Colonic mucosa (tissue), 4 donors: ENCODE measurements at places on chromosomes 6 and 20. TPM values are rescaled to one million over a fixed set of nuclear protein-coding genes. Genes with fewer than 3 reads are reported as not detected.

MYLK2 gene
- total RNA-seq = 0.20 TPM

DNA sequence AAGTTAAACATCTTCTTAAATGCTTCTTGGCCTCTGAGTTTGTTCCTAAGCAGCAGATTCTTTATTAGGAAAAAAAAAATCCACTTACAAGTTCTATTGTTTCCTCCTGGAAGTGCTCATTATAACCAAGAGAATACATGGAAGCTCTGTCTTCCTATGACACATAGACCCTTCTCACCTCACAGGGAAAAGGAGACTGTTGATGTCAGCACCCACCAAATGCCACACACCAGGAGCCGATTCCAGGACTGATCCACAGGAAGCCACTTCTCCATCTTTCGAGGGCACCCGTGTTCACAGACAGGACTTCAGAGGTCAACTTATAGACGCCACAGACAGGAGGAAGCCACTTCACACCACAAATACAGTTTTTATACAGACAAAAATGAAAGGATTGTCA, 13.4 kb upstream of the BNIP5 start:
- H3K27me3 ChIP-seq = no peaks in the 10 kb centered on the region
- H3K4me1 ChIP-seq = no peaks in the 10 kb centered on the region
- H3K27ac ChIP-seq = no peak overlapping the region
- H3K4me3 ChIP-seq = no peak overlapping the region

- no peak overlapping the region for H3K27ac ChIP-seq
- H3K27me3 ChIP-seq = no peaks in the 10 kb centered on the region
- H3K4me3 ChIP-seq = no peak overlapping the region
- DNase-seq = no peak
- no peaks in the 10 kb centered on the region for H3K36me3 ChIP-seq
Measured at GRCh38 chr6:70706491-70707123, 38.9 kb downstream of the SMAP1 start.

DNA sequence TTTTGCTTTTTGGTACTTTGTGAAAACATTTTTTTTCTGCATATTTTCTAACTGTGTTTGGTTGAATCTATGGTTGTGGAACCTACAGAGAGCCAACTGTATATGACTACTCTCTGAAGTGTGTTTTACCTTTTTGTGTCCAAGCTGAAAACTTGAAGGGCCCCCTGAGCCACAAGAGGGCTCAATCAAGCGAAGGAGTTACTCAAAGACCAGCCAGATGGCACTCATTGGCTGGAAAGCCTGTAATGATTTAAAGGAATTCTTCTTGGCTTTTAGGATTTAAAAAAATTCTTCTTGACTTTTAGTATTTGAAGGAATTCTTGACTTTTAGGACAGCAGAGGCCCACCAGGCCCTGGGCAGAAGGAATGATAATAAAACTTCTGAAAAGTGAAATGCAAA, 27.0 kb upstream of the ECI2 start:
- H3K27ac ChIP-seq = no peak overlapping the region
- no peaks in the 10 kb centered on the region for H3K27me3 ChIP-seq
